Activated naive CD8-positive, alpha-beta T cell treated with anti-CD3 and anti-CD28 coated beads for 36 hours (primary cell): ENCODE measurements at places on chromosomes 7 and 10. TPM values are rescaled to one million over a fixed set of nuclear protein-coding genes. Genes with fewer than 3 reads are reported as not detected.

TBC1D12 gene
- total RNA-seq = 0.70 TPM

DNA sequence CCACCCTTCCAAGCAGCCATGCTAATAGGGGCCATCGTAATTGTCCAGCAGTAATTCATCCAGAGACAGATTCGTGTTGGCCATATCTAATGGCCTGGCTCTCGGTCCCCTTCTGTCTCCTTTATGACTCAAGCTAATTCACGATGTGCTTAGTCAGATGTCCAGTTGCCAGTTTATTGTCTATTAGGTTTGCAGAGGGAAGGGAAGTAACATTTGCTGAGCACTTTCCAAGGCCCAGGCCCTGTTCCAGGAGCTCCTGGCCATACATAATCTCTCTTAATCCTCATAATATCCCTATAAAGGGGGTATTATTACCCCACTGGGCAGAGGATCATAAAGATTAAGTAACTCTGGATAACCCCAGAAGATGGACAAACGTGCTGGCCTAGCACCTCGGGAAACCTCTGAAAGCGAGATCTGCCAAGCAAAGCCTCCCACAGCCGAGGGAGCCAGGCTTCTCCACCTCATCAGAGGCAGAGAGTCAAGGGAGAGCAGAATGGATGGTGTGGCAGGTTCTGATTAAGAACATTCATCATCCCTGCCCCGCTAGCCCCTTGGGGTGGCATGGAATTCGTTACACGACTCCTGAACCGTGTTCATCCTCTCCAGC is 153.7 kb downstream of the PLXNA4 start:
- H3K27ac ChIP-seq = no peak overlapping the region
- no peak for DNase-seq

DNA sequence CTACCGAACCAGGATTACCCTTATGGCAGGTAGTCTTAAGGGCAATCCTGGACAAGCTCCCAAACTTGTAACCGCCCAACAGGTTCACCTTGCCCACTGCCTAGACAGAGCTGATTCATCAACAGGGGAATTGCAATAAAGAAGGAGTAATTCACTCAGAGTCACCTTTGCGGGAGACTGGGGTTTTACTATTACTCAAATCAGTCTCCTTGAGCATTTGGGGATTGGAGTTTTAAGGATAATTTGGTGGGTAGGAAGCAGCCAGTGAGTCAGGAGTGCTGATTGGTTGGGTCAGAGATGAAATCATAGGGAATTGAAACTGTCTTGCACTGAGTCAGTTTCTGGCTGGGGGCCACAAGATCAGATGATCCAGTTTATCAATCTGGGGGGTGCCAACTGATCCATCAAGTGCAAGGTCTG is 25.3 kb downstream of the HK1 start:
- H3K4me1 ChIP-seq = peaks cover 3% of the 10 kb centered on the region
- no peak overlapping the region for H3K4me3 ChIP-seq
- H3K27me3 ChIP-seq = no peaks in the 10 kb centered on the region
- no peaks in the 10 kb centered on the region for H3K36me3 ChIP-seq

DNA sequence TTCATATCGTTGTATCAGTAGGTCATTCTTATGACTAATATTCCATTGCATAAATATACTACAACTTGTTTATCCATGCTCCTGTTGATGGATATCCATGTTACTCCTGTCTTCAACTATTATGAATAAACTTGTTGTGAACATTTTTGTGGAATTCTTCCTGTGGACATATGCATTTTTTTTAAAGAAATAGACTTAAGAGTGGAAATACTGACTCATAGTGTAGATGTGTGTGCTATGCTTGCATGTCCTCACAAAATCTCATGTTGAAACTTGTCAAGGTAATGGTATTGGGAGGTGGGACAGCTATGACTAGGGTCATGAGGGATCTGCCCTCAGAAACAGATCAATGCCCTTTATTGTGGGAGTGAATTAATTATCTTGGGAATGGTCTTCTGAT is 240.5 kb upstream of the PRSS58 start:
- no peaks in the 10 kb centered on the region for H3K27me3 ChIP-seq
- H3K27ac ChIP-seq = peak overlapping the region; percentile 4
- no peak overlapping the region for H3K4me3 ChIP-seq
